NCI-H774 (cell line): ENCODE measurements at places on chromosomes 2 and 18.

DNA sequence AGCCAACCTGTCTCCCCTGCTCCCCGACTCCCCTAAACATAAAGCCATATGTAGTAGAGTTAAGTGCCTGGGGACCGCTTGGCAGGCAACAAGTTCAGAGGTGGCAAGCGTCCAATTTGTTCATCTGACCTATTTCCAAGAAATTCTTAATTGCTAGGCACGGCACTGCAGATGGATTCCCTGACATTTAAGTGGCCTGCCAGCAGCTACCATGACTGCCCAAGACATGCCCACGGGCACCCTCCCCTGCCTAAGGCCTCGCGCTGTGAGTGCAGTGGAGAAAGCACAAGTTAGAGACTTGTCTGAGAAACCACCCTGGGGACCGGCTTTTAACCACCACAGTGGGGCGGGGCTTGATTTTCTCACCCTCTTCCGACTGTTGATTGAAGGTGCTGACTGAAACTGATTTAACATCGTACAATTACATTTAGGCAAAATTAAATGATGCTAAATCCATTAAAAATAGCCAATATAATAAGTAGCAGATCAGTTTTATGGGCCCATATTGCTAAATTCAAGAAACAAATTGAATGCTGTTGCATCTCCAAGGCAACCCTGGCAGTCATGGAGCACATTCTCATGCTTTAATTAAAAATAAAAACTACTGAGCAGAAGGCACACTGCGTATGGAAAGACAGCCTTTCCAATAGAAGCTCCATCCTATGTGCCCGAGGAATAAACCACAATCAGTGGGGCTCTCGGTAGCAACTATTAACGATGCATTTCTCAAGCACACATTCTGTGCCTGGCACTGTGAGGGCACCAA lies 163.6 kb upstream of the ACAA2 start:
- no peak for DNase-seq

GRCh38 chr2:42862669-42863185 lies 70.3 kb upstream of the HAAO start:
- DNase-seq, result no peak

DNA sequence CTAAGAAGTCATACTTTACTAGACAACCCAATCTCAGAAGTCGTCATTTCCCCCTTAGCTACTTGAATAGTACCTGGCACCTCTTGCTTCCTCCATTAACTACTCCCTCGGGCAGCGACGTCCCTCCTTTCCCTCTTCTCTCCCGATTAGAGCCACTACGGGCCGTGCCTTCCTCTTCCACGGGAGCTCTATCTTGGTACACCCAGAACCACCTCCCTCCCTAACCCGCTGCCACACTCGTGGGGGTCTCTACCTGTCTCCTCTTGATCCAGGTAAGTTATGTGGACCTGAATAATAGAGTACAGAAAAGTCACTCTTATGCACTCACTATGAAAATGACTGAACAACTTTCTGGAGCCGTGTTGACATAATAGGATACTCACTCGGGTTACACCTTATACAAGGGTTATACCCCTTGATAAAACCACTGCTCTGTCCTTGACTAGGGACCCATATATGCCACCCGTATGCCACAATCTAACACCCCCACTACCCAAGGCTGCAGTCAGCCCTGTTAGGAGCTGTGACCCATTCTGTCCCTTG lies 595 bp upstream of the HDHD2 start:
- DNase-seq, result no peak

GRCh38 chr2:212416086-212416485 lies 122.5 kb downstream of the ERBB4 start:
- DNase-seq, result no peak

GRCh38 chr2:97739893-97740245 lies 26.5 kb downstream of the ZAP70 start:
- DNase-seq, result no peak

GRCh38 chr2:211259831-211260476 lies 703.6 kb downstream of the CPS1 start:
- no peak for DNase-seq

GRCh38 chr2:18626256-18626668 lies 36.9 kb upstream of the NT5C1B start:
- DNase-seq, result no peak

DNA sequence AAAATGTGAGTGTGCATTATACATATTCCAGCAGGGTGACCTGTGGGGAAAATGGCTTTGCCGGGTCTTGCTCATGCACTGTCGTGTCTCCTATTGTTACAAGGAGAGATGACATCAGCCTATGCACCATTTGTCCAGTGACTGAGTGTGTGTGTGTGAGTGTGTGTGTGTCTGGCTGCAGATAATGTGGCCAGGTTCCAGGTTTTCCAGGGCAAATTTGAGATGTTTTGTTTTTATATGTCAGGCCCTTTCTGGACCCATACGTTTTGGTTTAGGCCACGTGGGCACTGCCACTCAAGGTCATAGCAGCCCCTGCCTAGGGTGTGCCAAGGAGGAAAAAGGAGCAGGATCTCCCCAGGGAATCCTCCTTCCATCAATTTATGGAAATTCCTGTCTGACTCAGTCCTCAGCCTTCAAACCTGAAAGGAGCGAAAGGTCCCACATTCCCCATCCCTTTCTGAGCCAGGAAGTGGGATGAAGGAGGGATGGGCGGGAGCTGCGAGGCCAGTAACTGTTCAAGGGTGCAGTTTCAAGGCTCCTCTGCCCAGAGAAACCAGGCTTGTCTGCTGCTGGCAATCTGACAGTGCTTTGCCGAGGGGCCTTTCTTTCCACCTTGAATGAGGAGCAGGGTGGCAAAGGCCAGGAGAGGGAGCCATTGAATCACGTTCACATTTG lies 93.0 kb upstream of the SMAD2 start:
- DNase-seq, result peak; percentile 41

GRCh38 chr2:68716604-68717304 lies 17.9 kb upstream of the ARHGAP25 start:
- DNase-seq, result no peak

DNA sequence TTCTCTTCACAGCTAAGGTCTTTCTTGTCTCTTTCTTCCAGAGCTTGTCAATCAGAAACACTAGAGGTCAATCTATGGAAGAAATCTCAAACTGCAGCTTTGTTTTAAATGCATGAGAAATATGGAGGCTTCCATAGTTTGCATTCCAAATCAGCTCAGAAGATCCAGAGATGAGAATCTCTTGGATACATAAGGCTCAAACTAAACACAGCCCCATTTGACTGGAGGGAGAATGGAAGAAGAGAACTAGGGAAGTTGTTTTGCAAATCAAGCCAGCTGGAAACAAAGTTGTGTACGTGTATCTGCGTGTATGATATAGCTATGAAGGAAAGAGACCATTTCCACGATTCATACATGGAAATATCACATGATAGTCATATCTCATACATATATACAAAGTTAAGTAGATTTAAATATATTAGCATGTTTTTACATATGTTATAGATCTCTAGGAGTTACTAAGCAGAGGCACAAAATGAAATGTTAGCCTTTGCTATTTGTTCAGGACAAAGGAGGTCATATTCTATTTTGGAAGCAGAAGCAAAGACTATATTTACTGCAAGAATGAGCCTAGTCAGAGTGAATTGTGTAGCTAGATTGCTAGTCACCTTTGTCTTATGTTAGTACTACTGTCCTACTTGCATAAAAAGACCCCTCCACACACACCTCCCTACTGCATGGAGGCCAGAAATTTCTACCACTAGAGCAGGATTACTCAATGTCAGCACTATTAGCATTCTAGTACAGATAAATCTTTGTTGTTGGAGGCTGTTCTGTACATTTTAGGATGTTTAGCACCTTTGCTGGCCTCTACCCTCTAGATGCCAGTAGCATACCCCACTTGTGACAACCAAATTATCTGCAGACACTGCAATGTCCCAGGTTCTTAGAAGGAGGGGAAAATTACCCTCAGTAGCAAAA lies 303.5 kb upstream of the CHAC2 start:
- no peak for DNase-seq

GRCh38 chr2:71798266-71799012 lies 345.1 kb downstream of the DYSF start:
- DNase-seq, result no peak

DNA sequence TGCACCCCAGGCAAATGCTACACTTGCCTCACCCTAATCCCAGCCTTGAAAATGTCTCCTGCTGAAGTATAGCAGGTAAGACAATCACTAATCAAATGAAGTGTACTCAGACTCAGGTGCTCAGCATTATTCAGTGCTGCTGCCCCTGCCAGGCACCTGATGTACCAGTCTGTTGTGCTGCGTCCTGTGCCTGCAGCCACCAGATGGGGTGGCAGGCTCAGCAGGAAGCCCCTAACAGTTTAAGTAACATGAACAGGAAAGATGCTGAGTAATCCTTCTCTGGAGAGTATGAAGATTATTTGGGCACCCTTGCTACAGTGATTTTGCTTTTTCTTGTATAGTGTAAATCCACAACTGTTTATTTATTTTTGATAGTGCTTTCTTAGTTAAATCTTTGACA lies 69.1 kb downstream of the TACR1 start:
- no peak for DNase-seq

- DNase-seq, result no peak
Measured at GRCh38 chr18:13131283-13131682, 87.3 kb upstream of the LDLRAD4 start.
